ENCODE measurements at places on chromosomes 3 and 15.

DNA sequence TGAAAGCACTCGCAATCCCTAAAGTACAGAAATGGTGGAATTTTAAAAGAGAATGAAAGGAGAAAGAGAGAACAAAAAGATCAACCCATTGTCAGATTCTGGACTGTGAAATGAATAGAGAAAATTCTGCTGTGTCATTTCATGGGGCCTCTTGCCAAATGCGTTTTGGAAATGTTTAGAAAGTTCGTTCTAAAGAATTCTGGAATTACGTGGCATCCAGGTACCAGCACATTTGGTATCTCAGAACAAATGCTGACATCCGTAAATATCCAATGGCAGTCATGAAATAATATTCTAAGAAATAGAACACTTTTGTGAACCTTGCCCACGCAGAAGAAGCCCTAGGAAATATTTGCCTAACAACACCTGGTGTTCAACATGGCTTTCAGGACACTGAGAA, 219.2 kb downstream of the P3H2 start:
- no peak for DNase-seq

GRCh38 chr3:184300378-184300720, 1.3 kb downstream of the PSMD2 start:
- DNase-seq = no peak

DNA sequence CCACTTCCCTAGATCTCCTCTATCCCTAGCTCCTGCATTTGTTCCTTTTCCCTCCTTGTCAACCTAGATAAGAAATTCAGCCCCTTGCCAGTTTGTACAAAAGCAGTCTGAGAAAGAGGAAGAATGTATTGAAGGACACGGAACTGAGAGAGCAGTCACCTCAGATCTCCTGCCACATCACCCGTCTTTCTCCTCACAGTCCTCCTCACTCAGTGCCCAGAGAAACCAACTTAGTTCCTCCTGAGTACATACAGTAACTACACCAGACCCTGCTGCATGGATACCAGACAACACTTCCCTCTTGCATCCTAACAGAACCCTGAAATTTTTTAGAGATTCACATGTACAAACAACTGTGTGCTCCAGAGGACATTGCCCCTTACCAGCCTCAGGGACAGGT, 563.6 kb upstream of the ADAMTS9 start:
- DNase-seq = no peak

DNA sequence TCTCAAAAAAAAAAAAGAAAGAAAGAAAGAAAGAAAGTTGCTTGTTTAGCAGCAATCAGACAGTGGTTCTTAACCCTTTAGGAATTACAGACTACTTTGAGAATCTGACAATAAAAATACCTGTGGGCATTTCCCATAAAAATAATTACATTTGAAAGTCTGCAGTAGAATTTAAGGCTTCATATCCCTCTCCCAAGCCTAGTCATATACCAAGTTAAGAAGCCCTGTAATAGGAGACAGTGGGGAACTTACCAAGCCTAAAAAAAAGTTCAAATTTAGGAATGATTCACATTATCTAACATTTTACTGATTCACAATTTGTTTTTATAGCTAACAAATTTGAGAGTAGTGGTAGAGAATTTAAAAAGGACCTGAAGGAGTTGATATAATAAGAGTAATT, 47.5 kb downstream of the LRRFIP2 start:
- no peak for DNase-seq

- DNase-seq = no peak
These were observed 8.2 kb upstream of the PAQR5 start for GRCh38 chr15:69290346-69291164.

DNA sequence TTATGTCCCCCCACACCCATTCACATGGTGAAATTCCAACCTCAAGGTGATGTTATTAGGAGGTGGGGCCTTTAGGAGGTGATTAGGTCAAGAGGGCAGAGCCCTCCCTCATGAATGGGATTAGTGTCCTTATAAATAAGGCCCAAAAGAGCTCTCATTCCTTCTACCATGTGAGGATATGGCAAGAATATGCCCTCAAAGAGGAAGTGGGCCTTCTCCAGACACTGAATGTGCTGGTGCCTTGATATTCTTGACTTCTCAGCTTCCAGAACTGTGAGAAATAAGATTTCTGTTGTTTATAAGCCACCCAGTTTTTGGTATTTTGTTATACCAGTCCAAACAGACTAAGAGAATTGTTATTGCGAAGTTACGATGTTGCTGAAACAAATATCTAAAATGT, 94.4 kb downstream of the ANKRD28 start:
- DNase-seq = no peak

- no peak for DNase-seq
These were observed 140.4 kb downstream of the ABI3BP start for GRCh38 chr3:100852840-100853239.

- DNase-seq = no peak
These were observed 4.3 kb downstream of the RYR3 start for GRCh38 chr15:33315044-33315443.

DNA sequence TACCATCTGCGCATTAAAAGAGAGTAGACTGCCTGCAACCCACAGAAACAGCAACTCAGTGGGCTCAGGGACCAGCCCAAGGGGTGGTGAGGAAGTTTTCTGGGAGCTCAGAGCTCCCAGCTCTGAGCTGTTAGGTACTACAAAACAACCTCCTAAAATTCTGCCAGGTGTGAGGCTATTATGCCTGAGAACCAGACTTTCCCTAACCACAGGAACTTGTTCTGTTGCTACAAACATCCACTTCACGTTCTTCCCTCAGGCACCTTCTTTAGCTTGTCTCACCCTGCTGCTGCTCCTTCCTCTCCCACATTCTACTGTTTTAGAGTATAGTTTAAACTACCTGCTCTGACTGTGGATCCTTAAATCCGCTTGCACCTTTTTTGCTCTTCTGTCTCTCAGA, 399.4 kb downstream of the ROBO1 start:
- DNase-seq = no peak

DNA sequence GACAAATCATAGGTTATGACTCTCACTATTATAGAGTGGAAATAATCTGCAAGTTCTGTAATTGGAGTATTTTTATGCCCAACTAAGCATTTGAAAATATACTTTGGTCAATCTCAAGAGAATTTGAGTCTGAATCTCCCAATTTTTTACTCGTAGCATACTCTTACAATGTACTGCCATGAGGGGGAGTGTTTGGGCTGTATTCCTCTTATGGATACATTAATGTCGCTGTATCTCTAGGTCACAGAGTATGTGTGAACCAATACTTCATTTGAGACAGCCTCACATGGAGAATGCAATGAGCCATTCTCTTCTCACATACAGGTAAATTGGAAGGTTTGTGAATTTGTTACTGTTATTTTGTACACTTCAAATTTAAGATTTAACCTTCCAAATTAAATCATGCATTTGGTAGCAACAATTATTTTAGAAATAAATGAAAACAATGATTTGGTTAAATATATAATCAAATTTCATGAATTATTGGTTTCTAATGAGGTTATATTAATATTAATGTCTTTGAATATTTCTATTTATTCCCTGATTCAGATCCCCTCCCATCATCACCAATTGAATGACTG, 5.5 kb upstream of the CD200 start:
- peak; percentile 49 for DNase-seq

- DNase-seq = no peak
These were observed 1.1 kb downstream of the CLCN2 start for GRCh38 chr3:184360070-184360928.

DNA sequence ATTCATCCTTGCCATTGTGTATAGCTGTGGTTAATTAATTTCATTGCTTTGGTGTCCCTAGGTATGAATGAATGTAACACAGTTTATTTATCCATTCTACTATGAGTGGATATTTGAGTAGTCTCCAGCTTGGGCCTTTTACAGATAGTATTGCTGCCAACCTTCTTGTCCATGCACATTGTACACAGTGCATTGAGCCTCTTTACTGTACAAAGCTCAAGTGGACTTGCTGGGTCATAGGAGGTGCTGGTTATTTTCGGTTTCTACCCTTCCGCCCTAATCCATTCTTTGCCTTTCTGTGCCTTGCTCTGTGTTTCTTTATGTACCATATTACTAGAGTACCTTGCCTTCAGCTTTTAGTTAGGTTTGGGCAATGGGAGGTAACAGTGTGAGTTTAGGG, 60.7 kb downstream of the DUT start:
- no peak for DNase-seq

DNA sequence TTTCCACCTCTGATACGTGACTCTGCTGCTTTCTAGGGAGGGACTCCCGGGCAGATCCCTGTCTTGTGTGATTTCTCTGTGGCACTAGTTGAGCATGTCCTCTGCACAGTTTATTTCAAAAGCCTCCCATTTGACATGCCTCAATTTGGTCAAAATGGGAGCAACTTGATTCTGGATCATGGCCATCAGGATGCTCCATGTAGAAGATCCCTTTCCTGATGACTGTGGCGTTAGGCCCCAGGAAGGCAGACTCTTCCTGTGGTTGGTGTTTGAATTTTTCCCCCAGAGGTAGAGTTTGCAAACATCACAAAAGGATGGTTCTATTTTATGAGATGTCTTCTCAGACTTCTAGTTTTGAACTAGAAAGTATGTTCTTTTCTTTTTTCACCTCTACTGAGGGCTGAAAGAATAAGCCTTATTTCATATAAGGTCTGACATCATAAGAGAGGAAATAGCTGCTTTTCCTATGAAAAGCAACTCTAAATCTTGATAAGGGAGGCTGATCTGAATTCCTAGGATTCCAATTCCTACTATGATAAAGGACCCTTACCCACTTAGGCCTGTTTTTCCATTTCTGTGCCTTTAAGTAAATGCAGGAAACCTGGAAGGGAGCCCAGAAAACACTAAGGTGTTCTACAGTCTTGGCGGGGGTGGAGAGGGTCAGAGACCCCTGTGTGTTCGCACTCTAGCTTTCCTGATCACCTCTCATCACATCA, 243.8 kb upstream of the CHRM5 start:
- DNase-seq = no peak

DNA sequence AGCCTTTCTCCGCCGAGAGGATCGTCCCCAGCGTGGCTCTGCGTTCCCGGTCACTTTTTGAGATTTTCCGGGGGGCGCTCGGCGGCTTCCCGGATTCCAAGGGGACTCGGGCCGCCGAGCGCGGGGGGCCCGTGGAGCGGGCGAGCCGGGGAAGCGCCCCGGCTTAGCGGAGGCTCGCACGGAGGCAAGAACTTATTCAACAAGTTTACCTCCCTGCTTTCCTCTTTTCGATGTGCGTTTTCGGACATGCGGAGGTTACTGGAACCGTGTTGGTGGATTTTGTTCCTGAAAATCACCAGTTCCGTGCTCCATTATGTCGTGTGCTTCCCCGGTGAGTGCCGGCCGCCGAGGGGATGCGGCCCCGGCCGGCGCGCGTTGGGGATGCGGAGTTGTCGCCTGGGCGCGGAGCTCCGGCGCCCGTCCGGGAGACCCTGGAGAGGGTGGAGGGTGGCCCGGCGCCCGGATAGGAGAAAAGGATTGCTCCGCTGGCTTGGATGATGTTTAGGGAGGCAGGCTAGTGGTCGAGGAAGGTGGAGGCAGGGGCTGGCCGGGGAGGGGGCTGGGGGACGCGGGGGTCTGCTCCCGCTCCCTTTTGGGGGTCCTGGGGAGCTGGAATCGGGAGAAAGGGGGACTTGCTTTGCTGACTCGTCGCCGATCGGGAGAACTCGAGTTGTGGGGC, 810 bp downstream of the PTPRG start:
- no peak for DNase-seq

DNA sequence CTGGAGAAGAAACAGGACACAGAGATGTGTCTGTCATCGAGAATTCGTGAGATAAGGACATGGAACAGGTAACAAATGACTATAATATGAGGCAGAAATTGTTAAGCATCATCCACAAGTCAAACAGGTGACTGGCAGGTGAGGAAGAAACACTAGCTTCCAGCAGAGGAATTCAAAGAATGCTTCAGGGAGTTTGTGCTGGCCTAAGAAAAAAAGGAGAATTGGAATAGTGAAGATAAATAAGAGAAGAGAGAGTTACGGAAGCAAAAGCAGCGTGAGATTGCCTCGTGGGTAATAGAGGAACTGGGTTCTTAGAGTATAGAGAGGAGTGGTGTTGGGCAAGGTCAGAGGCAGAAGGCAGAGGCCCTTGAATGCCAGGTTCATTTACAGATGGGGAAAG, 22.9 kb upstream of the FGF12 start:
- no peak for DNase-seq

DNA sequence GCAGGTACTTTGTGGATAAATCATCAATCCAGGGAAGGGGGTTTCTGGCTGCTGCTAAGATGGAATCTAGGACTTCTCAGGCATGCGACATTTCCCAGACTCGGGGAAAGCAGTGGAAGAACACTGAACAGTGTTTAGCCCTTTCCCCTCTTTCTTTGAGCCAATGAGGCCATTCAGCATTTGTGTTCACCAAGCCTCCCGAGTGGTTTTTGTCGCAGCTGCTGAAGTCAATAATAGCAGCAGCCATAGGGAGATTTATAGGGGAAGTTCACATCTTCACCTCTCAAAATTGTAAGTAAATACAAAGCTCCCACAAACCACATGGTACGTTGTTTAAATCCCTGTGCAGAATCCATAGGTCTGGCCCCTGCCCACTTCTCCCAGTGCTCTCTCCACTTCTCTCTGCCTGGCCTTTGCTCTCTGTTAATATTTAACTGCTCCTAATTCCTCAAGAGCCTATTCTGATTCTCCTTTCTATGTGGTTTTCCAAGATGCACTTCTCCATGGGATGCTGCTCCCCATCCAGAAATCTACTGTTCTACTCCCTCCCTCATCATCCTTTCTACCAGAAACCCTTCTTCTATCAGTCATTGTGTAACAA, 230.7 kb downstream of the SHQ1 start:
- DNase-seq = no peak

DNA sequence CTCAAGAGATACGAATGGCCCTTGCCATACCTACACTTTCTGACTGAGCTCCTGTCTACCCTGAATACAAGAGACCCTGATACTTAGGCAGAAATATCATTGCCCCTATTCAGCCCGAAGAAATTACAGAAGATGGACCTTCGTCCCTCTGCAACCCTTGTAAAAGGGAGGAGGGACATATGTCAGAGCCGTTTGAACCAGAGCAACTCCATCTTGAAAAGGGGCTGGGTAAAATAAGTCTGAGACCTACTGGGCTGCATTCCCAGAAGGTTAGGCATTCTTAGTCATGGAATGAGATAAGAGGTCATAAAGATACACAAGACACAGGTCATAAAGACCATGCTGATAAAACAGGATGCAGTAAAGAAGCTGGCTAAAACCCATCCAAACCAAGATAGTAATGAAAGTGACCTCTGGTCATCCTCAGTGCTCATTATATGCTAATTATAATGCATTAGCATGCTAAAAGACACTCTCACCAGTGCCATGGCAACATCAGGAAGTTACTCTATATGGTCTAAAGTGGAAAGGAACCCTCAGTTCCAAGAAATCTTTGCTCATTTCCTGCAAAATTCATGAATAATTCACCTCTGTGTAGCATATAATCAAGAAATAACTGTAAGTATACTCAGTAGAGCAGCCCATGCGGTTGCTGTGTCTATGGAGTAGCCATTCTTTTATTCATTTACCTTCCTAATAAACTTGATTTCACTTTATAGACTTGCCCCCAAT, 49.7 kb upstream of the GPD1L start:
- no peak for DNase-seq

- peak; percentile 43 for DNase-seq
These were observed 18.6 kb upstream of the AADAC start for GRCh38 chr3:151795276-151795675.

- DNase-seq = no peak
These were observed 63.0 kb upstream of the TIMP4 start for GRCh38 chr3:12221663-12222062.

Measured in urothelium cell line (cell line).